Stimulated activated CD4-positive, alpha-beta T cell treated with anti-CD3 and anti-CD28 coated beads, Interleukin-2, amount 100 ng/mL, for 48 hours (primary cell): ENCODE measurements at places on chromosomes 12 and 14.

- no peak for DNase-seq
Measured at GRCh38 chr14:36367985-36368774, 47.7 kb upstream of the MBIP start.

DNA sequence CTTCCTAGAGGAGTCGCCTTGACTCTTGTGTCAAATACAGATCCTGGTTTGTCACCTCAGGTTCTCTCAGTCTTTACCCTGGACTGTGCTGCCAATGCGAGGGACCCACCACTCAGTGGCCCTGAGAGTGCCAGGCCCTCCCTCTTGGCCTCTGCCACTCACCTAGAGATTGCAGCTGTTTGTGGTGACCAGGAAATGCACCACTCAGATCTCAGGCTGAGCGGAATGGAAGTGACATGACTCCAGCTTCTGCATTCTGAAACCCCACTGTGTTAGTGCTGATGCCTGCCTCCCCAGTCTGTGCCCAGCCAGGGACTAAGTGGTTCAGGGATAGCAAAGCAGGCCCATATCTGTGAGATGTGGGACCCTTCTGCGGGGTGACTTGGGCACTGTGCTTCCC, 27.8 kb upstream of the NEDD1 start:
- no peak for DNase-seq

GRCh38 chr12:109946913-109947312, 46.8 kb downstream of the TCHP start:
- DNase-seq, result no peak

GRCh38 chr12:109597795-109598427, 24.3 kb downstream of the MVK start:
- peak; percentile 71 for DNase-seq

DNA sequence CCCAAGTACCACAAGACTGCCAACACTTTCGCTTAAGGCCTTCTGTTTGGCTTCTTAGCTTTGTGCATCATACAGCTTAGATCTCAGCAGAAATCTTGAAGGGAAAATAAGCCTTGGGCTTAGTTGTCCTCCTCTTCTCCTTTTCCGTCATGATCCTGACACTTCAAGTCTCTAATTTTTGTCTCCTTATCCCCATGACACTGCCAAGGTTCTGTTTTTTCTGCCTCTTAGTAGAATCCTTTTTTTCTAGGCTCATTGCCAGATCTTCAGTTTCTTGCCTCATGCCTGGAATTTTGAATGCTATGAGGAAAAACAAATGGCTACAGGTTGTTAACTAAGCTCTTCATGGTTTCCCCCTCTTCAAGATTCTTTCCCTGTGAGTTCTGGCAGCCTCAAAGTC, 450.4 kb downstream of the LRFN5 start:
- DNase-seq, result no peak

- no peak for DNase-seq
Measured at GRCh38 chr14:78455896-78456435, 285.8 kb downstream of the NRXN3 start.

- DNase-seq, result no peak
Measured at GRCh38 chr14:62943202-62943601, 102.1 kb downstream of the KCNH5 start.

DNA sequence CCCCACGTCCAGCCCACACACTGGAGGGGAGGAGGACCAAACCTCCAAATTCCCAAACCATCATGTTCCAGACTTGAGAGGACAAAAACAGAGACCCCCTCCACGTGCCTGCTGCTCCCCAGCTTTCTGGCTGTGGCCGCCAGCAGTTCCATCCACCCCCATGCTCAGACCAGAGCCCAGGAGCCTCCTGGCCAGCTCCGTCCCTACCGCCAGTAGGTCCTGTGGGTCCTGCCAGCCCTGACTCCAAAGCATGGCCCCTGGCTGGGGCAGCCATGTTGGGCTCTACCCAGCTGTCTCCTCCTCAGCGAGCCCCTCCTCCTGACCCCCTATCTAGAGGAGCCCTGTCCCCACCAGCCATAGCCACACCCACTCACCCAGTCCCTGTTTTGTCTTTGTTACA, 227.3 kb upstream of the RTL1 start:
- no peak for DNase-seq

- DNase-seq, result no peak
Measured at GRCh38 chr14:89201645-89202044, 215.4 kb downstream of the FOXN3 start.

GRCh38 chr12:85188619-85189018, 91.4 kb upstream of the ALX1 start:
- DNase-seq, result no peak

- no peak for DNase-seq
Measured at GRCh38 chr12:104669851-104670337, 213.1 kb downstream of the CHST11 start.

DNA sequence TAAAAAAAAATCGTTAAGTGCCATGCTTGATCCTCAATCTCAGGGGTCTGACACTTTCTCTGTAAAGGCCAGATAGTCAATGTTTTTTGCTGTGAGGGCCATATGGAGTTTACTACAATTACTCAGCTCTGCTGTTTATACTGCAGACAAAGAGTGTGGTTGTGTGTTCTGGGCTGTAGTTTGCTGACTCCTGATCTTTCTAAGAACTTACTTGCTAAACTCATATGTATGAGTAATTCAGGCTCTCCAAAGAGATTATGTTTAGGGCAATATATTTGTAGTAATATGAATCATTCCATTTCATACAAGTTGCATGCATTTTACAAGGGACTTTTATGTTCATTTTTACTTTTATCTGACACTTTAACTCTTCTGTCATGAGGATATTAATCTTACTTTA, 188.2 kb downstream of the TMTC2 start:
- no peak for DNase-seq

- no peak for DNase-seq
Measured at GRCh38 chr12:116862167-116862566, 19.1 kb downstream of the HRK start.

GRCh38 chr12:68532204-68532886, 78.4 kb upstream of the RAP1B start:
- DNase-seq, result no peak

DNA sequence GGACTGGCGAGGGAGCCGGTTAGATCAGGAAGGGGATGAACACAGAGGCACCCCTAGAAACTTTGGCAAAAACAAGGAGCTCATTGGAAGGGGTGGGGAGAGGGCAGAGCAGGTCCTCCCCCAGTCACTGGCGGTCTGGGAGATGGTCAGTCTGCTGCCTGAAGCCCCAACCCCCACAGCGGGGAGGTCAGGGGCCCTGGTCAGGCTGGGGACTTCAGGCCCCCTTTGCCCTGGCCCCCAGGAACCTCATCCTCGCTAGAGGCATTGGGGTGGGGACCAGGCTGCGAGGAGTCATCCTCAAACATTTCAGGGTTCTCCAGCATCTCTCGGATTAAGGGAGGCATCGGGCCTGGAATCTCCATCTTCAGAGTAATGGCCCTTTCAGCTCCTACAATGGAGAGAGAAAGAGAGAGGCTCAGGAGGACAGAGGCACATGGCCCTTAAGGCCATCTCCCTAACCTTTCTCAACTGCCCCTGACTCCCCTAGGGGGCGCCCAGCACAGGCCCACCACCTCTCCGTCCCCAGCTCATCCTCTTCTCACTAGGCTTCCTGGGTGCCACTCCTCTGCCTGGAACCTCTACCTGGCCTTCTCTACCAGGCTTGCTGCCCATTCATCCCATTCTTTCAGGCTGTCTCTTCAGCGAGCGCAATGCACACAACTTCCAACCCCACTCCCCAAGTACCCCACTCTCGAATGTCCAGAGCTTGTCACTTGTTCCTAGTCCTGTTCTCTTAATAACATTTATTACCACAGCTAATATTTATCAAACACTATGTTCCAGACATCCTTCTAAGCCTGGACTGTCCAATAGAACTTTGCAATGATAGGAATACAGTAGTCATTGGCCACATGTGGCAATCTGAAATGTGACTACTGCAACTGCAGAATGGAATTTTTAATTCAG, 4.7 kb upstream of the ITGB7 start:
- DNase-seq, result no peak
